ENCODE measurements at places on chromosomes 16 and 17. TPM values are rescaled to one million over a fixed set of nuclear protein-coding genes. Genes with fewer than 3 reads are reported as not detected.

The TMC7 gene
- total RNA-seq: 0.39 TPM

The CMTM2 gene
- total RNA-seq: not detected

The QRICH2 gene
- total RNA-seq: 3.8 TPM

The OR4D1 gene
- not detected for total RNA-seq

The RASD1 gene
- total RNA-seq: not detected

The SLC16A6 gene
- under 0.01 TPM for total RNA-seq

The PLCG2 gene
- 1.2 TPM for total RNA-seq

The CDK5RAP3 gene
- 60.7 TPM for total RNA-seq

The ULK2 gene
- 28.3 TPM for total RNA-seq

The TBC1D3L gene
- total RNA-seq: 21.6 TPM

The KCNJ18 gene
- total RNA-seq: not detected

The KRT12 gene
- total RNA-seq: not detected

The SRL gene
- total RNA-seq: not detected

The C16orf96 gene
- total RNA-seq: not detected

The ELOB gene
- total RNA-seq: 341 TPM

The MT1G gene
- not detected for total RNA-seq

The TBC1D3B gene
- total RNA-seq: 1.2 TPM

The MARVELD3 gene
- 6.6 TPM for total RNA-seq

The CFAP97D1 gene
- not detected for total RNA-seq

The PRSS33 gene
- total RNA-seq: not detected

The C16orf89 gene
- total RNA-seq: not detected
